ENCODE measurements at places on chromosomes 12 and 14. TPM values are rescaled to one million over a fixed set of nuclear protein-coding genes. Genes with fewer than 3 reads are reported as not detected.

FGF23 gene
- not detected for total RNA-seq

OR4K13 gene
- not detected for total RNA-seq

OR4K14 gene
- not detected for total RNA-seq

PMCH gene
- not detected for total RNA-seq

CDKN1B gene
- total RNA-seq: 40.0 TPM

NXPH4 gene
- 0.18 TPM for total RNA-seq

MIP gene
- total RNA-seq: not detected

INHBE gene
- not detected for total RNA-seq

OTOGL gene
- not detected for total RNA-seq

NINJ2 gene
- total RNA-seq: 26.2 TPM

DNA sequence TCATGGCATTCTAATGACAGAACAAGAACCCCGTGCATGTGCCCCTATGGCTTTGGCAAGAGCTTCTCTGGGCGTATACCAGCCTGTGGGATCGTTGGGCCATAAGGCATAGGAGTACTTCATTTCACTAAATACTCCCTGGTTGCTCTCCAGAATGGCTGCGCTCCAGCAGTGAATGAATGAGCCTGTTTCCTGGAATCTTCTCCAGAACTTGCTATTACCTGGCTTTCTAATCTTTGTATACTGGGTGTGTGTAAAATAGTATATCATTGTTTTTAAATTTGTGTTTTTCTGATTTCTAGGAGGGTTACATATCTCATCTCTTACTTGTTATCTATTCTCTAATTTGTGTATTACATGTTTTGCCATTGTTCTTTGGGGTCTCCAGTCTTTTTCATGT, 28.6 kb upstream of the EMP1 start:
- DNase-seq: no peak
- H3K27me3 ChIP-seq: no peaks in the 10 kb centered on the region
- no peaks in the 10 kb centered on the region for H3K36me3 ChIP-seq
- H3K4me1 ChIP-seq: peaks cover 7% of the 10 kb centered on the region

DNA sequence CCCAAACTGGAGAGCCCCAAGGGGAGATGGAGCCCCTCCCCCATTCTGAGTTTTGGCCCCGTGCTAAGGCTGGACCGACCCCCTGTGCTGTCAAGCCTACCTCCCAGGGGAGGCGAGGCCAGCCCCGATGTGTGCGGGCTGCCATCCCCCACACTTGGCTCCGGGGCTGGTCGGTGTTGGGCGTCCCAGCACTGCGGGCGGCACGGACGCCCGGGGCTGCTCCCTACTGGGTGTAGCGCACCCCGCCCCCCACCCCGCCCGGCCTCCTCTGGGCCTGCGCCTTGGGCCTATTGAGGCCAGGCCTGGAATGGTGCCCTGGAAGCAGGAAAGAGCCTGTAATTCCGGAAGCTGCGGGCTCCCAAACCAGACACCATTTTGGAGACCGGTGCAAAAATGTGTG, 2.6 kb downstream of the DCAF4 start:
- no peaks in the 10 kb centered on the region for H3K36me3 ChIP-seq
- DNase-seq: no peak
- no peak overlapping the region for H3K27ac ChIP-seq
- H3K27me3 ChIP-seq: no peaks in the 10 kb centered on the region
- H3K4me3 ChIP-seq: no peak overlapping the region
- peaks cover 14% of the 10 kb centered on the region for H3K4me1 ChIP-seq

DNA sequence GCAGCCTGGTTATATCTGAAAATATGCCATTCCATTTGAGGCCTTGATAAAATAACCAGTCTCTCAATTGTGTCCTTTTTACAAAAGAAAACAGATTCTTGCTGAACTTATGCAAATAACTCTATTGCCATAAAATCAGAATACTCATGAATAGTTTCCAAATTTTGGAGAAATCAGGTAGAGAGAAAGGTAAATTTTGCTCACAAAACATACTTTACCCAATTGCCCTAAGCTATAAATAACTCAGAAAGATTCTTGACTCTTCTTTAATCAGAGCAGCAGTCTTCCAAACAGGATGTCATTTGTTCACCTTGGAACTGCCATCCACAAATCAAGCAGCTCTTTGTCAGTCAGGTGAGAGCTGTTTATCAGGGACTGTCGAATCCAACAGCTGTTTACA, 12.6 kb downstream of the ZNF26 start:
- H3K27me3 ChIP-seq: no peaks in the 10 kb centered on the region
- no peak overlapping the region for H3K4me3 ChIP-seq
- no peak overlapping the region for H3K27ac ChIP-seq
- H3K36me3 ChIP-seq: peaks cover 30% of the 10 kb centered on the region
- DNase-seq: no peak

- H3K27ac ChIP-seq: no peak overlapping the region
- peak; percentile 17 for DNase-seq
- H3K4me3 ChIP-seq: no peak overlapping the region
- H3K36me3 ChIP-seq: no peaks in the 10 kb centered on the region
- no peaks in the 10 kb centered on the region for H3K27me3 ChIP-seq
Measured at GRCh38 chr12:99435095-99435791, 212.3 kb upstream of the GARIN6 start.

GRCh38 chr12:42361909-42362646, 36.1 kb downstream of the PPHLN1 start:
- H3K27me3 ChIP-seq: no peaks in the 10 kb centered on the region
- H3K4me3 ChIP-seq: no peak overlapping the region
- DNase-seq: no peak
- H3K36me3 ChIP-seq: no peaks in the 10 kb centered on the region
- peaks cover 7% of the 10 kb centered on the region for H3K4me1 ChIP-seq

DNA sequence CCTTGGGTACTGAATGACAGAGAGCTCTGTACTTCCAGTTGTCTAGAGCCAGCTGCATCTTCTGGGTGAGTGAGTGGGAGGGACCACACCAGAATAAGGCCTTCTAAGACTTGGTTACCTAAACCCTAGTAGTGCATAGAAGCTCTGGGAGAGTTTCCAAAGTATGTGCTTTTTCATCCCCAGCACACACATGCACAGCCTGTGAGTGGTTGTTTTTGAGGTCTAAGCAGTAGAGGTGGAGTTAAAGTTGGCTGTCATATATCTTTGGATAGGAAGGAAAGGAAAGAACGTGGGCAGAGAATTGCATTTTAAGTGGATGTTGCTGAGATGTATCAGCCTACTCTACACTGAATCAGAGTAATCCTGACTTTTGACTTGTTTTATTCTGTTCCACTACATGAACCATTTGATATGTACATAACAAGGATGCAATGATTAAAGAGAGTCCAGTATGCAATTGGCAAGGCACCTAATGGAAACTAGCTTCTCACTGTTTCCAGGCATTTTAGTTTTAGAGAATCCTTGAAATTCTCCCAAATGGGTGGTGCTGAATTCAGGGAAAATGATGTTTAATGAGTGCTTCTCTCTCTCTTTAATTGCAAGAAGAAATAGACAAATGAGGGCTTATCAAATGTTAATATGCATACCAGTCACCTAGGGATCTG, 51.8 kb upstream of the PRICKLE1 start:
- H3K27ac ChIP-seq: no peak overlapping the region
- H3K27me3 ChIP-seq: no peaks in the 10 kb centered on the region
- no peaks in the 10 kb centered on the region for H3K4me1 ChIP-seq
- H3K4me3 ChIP-seq: no peak overlapping the region
- peak; percentile 12 for DNase-seq
- no peaks in the 10 kb centered on the region for H3K36me3 ChIP-seq

DNA sequence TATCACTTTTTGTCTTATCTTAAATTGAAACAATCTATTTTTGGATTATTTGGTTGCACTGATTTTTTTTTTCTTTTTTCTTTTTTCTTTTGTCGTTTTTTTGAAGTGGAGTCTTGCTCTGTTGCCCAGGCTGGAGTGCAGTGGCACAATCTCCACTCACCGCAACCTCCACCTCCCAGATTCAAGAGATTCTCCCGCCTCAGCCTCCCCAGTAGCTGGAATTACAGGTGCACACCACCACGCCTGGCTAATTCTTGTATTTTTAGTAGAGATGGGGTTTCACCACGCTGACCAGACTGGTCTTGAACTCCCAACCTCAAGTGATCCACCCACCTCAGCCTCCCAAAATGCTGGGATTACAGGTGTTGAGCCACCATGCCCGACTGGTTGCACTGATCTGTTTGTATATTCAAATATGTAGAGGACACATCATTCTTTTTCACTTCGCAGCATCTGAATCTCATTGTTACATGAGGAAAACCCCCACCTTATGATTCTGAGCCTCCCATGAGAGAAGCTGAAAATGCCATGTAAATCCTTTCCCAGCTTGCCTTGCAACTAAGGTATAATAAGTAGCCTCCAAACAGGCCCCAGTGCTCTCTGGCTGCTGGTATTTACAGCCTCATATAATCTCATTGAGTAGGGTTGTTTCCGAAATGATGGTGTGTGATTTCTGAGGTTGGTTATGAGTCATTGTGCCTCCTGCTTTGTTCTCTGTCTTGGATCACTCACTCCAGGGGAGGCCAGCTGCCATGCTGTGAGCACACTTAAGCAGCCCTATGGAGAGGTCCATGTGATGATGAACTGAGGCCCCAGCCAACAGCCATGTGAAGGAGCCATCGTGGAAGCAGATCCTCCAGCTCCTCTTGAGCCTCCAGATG, 5.2 kb upstream of the HSP90B1 start:
- H3K27me3 ChIP-seq: no peaks in the 10 kb centered on the region
- no peak for DNase-seq
- H3K27ac ChIP-seq: no peak overlapping the region
- no peak overlapping the region for H3K4me3 ChIP-seq

- H3K36me3 ChIP-seq: no peaks in the 10 kb centered on the region
- H3K27me3 ChIP-seq: no peaks in the 10 kb centered on the region
- H3K4me1 ChIP-seq: peaks cover 29% of the 10 kb centered on the region
- no peak for DNase-seq
- peak overlapping the region; percentile 72 for H3K27ac ChIP-seq
Measured at GRCh38 chr14:103071544-103072251, 12.3 kb upstream of the LBHD2 start.

GRCh38 chr14:87767567-87767901, 225.4 kb downstream of the GALC start:
- no peak overlapping the region for H3K27ac ChIP-seq
- no peaks in the 10 kb centered on the region for H3K27me3 ChIP-seq
- DNase-seq: no peak
- H3K36me3 ChIP-seq: no peaks in the 10 kb centered on the region
- no peaks in the 10 kb centered on the region for H3K4me1 ChIP-seq
- H3K4me3 ChIP-seq: no peak overlapping the region

DNA sequence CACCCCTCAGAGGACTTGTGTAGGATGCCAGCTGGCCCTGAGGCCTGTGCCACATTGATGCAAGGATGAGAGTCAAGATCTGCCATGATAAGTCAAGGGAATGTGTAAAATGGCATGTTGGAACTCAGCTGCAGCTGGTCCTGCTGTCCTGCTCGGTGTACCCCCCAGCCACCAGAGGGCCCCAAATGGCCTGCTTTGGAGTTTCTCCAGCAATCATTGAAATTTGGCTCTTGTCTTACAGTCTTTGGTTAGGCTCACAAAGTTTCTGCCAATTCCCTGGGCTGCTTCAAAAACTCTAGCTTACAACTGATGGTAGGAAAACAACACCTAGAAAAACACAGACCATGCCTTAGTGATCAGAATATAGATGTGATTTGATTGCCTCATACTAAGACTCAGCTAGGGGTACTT, 76.8 kb downstream of the HSD17B6 start:
- DNase-seq: peak; percentile 54
- no peak overlapping the region for H3K4me3 ChIP-seq
- H3K36me3 ChIP-seq: no peaks in the 10 kb centered on the region

DNA sequence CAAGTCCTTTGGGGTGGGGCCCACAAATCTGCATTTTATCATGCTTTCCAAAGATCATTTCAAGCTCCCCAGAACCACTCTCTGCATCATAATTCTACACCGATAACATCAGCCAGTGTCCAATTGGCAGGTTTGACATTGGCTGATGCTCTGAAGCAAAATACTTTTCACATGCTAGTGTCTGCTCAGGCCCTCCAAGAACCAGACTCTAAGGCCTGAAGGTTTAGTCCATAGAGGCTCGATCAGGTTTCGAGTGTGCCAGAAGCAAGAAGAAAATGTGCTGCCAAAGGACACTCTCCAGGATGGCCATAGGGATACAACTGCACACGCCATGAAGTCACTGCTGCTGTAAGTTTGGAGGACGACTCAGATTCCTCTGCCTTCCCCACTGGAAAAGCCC, 280.3 kb downstream of the KSR2 start:
- no peaks in the 10 kb centered on the region for H3K4me1 ChIP-seq
- no peak for DNase-seq
- no peaks in the 10 kb centered on the region for H3K27me3 ChIP-seq

GRCh38 chr14:100866666-100867630, 36.6 kb downstream of the RTL1 start:
- no peaks in the 10 kb centered on the region for H3K4me1 ChIP-seq
- H3K36me3 ChIP-seq: no peaks in the 10 kb centered on the region
- no peaks in the 10 kb centered on the region for H3K27me3 ChIP-seq
- no peak overlapping the region for H3K4me3 ChIP-seq
- no peak overlapping the region for H3K27ac ChIP-seq

DNA sequence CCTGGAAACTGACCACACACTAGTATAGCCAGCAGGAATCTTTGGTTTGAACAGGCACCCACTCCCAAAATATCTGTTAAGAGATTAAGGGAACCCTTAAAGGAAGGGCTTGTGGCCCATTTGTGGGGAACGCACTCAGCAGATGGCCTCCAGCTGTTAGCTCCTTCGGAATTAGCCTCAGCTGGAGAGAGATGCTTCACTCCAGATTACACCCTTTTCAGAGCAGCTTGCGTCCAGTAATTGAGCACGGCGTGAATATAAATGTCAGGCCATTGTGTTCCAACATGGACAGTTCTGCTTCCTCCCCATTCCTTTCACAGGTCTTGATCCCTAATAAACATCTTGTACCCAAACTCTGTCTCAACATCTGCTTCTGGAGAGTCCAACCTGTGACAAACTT, 397.8 kb downstream of the SEC23A start:
- H3K27ac ChIP-seq: no peak overlapping the region
- H3K4me1 ChIP-seq: no peaks in the 10 kb centered on the region
- H3K27me3 ChIP-seq: no peaks in the 10 kb centered on the region
- DNase-seq: peak; percentile 19
- H3K36me3 ChIP-seq: no peaks in the 10 kb centered on the region

All from stomach (tissue), 19 donors.